ENCODE measurements at places on chromosomes 1 and 21. TPM values are rescaled to one million over a fixed set of nuclear protein-coding genes. Genes with fewer than 3 reads are reported as not detected.

GRCh38 chr21:37983336-37984095, 67.3 kb upstream of the KCNJ6 start:
- DNase-seq, result no peak

TTC22 gene
- total RNA-seq, result not detected

OR2T10 gene
- total RNA-seq, result not detected

AMY2A gene
- 1.0 TPM for total RNA-seq

DNA sequence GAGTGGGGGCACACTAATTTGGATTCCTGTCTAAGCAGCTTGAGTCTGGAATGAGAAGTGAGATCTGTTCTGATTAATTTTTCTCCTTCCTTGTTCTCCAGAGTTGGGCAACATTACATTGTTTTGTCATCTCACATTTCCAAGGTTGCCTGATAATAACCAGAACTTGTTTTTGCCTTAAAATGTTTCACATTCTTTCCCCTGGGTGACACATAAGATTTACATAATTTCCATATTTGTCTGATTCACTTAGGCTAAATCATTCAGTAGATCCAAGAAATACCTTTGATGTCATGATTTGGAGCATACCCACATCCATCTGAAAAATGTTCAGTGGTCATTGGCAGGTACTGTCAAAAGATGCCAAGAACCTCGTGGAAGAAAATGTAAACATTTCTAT, 60.3 kb downstream of the XCL2 start:
- no peak for DNase-seq

DNA sequence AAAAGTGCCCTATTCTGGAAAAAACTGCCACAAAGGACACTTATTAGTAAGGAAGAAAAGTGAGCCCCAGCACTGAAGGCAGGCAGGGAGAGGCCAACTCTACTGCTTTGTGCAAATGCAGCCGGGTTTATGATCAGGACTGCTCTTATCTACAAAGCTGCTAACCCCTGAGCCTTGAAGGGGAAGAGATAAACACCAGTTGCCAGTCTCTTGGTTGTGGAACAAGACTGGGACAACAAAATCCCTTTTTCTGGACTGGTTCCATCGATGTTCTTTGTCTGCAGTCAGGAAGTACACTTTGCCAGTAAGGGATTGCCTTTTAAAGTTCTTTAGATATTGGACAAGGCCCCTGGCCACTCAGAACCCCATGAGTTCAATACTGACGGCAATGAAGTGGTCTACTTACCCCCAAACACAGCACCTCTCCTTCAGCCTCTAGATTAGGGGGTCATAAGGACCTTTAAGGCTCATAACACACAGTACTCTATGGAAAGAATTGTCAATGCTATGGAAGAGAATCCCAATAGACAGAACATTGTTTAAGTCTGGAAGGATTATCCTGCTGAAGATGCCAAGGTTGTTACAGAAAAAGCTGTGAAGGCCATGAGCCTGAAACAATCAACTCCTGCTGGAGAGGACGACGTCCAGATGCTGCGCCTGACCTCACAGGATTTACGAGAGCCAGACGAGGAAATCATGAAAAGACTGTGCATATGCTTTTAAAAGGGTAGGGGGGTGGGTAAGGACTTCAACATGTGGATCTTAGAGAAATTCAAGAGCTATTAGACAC, 43.6 kb downstream of the GNB1 start:
- DNase-seq, result no peak
